ENCODE measurements at places on chromosomes 3 and 15. TPM values are rescaled to one million over a fixed set of nuclear protein-coding genes. Genes with fewer than 3 reads are reported as not detected.

Gene PTH1R
- 0.98 TPM for total RNA-seq

Gene MYO1E
- total RNA-seq, result 13.8 TPM

Gene APH1B
- total RNA-seq, result 16.0 TPM

Gene TBCCD1
- 20.2 TPM for total RNA-seq

Gene SKIL
- 68.6 TPM for total RNA-seq

Gene ACAD9
- total RNA-seq, result 24.3 TPM

Gene ECE2
- total RNA-seq, result 2.7 TPM

Gene CPNE9
- 0.49 TPM for total RNA-seq

Gene CLEC3B
- total RNA-seq, result 19.2 TPM

Gene TEX9
- total RNA-seq, result 20.4 TPM

Gene ITIH3
- total RNA-seq, result not detected

Gene TMEM40
- total RNA-seq, result not detected

Gene NR2C2
- total RNA-seq, result 80.6 TPM

Gene CDCP1
- 0.98 TPM for total RNA-seq

Gene NAALADL2
- total RNA-seq, result 2.7 TPM

Gene LOXL1
- total RNA-seq, result 3.0 TPM

Gene PRR23E
- total RNA-seq, result not detected

Gene UBR1
- 46.2 TPM for total RNA-seq

Gene ADAMTS17
- 6.1 TPM for total RNA-seq

Gene DCUN1D1
- total RNA-seq, result 44.7 TPM

Gene GOLGA6L26
- total RNA-seq, result not detected

Gene CFAP44
- 5.4 TPM for total RNA-seq

Gene CLDN11
- 14.5 TPM for total RNA-seq

Gene SMAD6
- total RNA-seq, result 1.7 TPM

Gene ANXA2
- total RNA-seq, result 41.8 TPM

Gene INKA1
- 6.4 TPM for total RNA-seq

Gene CATSPER2
- total RNA-seq, result 4.2 TPM

Gene NLGN1
- total RNA-seq, result 61.0 TPM

Gene SCN5A
- 1.5 TPM for total RNA-seq

Gene FAM3D
- total RNA-seq, result not detected

Gene CA12
- total RNA-seq, result 10.3 TPM

Gene GCNT3
- total RNA-seq, result under 0.01 TPM

Gene COX5A
- total RNA-seq, result 46.7 TPM

Gene SPINK8
- total RNA-seq, result not detected

Gene GALNT15
- 2.2 TPM for total RNA-seq

Gene CGNL1
- 5.2 TPM for total RNA-seq

Gene LMAN1L
- not detected for total RNA-seq

Gene NME9
- total RNA-seq, result 3.9 TPM

Gene GMNC
- 0.49 TPM for total RNA-seq

Gene CNTN3
- 28.3 TPM for total RNA-seq

Gene GOLGA8H
- 0.49 TPM for total RNA-seq

Gene DNAJA4
- total RNA-seq, result 23.1 TPM

Gene TRH
- 4.4 TPM for total RNA-seq

Gene SENP8
- 3.4 TPM for total RNA-seq

Gene DLL4
- total RNA-seq, result 3.4 TPM

Data from temporal lobe (tissue), 4 donors.